ENCODE measurements at places on chromosomes 4 and X.
A peak's percentile ranks its signal among the peaks of the same experiment; 100 is the strongest.

GRCh38 chrX:71081330-71082123 is 13.4 kb upstream of the SNX12 start:
- DNase-seq = no peak

GRCh38 chr4:95186666-95187065 is 362.1 kb downstream of the UNC5C start:
- DNase-seq = no peak

DNA sequence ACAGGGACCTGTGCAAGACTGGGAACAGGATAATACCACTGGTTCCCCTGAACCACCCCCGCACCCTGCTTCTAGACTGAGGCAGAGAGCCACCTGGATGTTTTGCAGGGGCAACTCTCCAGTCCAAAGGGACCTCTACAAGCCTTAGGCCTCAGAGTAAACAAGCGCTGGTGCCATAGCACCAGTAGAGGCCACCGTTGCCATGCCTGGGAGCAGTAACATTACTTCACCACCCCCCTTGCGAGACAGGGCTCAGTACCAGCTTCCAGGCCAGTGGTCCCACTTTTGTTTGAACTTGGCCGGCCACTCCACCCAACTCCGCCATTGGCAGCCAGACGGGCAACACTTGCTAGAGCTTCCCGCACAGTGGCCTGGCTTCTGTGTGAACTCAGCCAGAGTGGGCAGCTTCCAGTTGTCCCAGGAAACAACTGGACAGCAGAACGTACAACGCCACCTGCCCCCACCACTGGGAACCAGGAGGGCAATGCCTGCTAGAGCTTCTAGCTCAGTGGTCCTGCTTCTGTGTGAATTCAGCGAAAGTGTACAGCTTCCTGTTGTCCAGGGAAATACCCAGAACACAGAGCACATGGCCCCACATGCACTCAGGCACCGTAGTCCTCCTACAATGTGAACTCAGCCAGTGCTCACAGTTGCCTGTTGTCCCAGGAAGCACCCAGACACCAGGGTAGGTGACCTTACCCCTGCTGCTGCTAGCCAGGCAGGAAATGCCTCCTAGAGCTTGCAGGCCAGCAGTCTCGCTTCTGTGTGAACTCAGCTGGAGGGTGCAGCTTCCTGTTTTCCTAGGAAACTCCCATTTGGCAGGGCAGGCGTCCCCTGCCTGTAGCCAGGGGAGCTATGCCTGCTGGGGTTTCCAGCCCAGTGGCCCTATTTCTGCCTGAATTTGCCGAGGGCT is 39.9 kb upstream of the PCDH19 start:
- no peak for DNase-seq

DNA sequence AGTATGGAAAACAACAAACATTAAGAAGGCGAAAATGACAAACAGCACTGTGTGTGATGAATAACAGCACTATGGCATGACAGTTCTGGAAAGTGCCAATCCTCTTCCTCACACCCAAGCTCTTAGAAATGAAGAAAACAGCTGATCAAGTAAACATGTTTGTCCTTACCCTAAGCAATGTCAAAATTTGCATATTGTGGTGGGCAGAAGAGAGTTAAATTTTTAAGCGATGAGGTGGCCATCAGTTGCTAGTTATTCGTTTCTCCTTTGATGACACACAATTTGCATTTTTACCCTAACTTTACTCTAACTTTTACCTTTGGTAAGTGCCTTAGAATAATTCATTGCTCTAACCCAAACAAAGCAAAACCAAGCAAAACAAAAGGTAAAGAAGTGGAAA is 8.8 kb downstream of the PROM1 start:
- DNase-seq = no peak

DNA sequence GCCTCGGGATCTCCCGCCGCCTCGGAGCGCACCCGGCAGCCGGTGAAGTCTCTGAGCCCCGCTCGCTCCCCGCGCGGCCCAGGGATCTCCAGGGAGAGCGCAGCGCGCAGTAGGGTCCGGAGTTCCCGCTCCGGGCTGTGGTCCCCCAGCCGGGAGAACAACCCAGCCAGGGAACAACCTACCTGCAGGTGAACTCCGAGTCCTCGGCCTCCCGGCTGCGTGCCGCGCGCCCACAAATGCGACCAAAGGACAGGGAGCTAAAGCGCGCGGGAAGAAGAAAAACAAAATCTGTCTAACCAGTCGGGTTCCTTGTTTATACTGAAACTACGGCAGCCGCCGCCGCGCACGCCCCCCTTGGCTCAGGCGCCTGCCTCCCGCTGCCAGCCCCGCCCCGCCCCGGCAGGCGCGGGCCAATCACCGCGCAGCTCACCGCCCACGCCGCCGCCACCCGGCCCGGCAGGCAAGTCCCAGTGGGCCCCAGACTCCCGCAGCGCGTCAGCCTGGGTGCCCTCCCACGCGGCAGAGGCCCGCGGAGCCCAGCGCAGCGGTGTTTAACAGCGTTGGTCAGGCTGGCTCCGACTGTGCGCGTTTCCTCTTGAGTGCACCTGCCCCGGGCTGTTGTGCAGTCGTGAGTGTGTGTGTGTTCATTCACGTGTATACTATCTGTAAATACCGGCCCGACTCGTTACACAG is at the start of gene RASGEF1B:
Gene RASGEF1B (minus strand): TSS at position 320 of the 693 bp plus-strand sequence. CDS start 12,399 bp downstream, outside the sequence.
- DNase-seq = no peak

DNA sequence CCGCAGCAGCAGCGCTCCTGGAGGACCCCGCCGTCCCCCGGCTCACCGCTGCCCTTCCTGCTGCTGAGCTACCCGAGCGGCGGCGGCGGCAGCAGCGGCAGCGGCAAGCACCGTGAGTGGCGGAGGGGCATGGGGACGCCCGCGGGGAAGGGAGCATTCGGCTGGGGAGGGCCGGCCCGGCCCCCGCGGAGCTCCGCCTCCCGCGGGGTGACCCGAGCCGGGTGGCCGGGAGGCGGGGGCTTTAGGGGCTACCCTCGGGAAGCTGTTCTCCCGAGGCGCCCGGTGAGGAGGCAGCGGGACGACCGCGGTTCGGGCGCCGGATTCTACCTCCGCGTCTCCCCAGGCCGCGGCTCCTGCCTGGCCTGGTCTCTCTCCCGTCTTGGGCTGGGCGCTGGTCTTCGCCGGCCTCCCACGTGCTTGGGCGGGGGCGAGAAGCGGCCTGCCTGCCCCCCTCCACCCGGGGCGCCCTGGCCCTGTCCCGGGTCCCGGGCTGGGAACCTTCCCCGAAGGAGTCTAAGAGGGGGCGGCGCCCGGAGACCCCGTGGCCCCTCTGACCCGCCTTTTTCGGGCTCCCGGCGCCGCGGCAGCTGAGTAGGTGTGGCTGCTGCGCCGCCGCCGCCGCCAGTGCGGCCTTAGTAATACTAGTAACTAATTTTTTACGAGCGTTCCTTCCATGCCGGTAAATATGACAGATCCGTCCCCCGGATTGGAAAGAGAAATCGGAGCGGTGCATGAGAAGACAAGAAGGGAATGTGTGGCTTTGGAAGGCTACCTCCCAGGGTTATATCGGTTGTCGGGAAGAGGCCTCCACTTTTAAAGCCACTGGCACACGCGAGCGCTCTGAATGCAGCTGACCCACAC is 16.4 kb upstream of the RUFY3 start:
- DNase-seq = peak; percentile 85

- DNase-seq = no peak
Observed at GRCh38 chr4:41366911-41367517, 110.3 kb downstream of the UCHL1 start.

- no peak for DNase-seq
Observed at GRCh38 chrX:20394451-20394850, 127.7 kb upstream of the RPS6KA3 start.

- DNase-seq = no peak
Observed at GRCh38 chr4:114040319-114041116, 61.1 kb upstream of the ARSJ start.

DNA sequence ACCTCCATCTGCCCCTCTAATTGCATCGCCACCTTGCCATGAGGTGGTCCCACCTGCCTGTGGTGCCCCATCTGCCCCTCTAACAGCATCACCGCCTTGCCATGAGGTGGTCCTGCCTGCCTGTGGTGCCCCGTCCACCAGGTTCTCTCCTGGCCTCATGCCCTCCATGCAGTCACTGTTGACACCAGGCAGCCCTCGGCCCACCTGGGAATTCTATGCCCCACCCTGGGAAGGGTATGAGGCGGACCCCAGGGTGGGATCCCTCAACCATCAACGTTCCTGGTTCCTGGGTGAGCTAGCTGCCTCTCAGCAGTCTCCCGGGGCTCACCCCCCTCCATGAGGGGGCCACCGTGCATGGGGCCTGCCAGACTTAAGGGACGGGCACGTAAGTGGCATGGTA is 38.9 kb downstream of the ACOX3 start:
- no peak for DNase-seq

DNA sequence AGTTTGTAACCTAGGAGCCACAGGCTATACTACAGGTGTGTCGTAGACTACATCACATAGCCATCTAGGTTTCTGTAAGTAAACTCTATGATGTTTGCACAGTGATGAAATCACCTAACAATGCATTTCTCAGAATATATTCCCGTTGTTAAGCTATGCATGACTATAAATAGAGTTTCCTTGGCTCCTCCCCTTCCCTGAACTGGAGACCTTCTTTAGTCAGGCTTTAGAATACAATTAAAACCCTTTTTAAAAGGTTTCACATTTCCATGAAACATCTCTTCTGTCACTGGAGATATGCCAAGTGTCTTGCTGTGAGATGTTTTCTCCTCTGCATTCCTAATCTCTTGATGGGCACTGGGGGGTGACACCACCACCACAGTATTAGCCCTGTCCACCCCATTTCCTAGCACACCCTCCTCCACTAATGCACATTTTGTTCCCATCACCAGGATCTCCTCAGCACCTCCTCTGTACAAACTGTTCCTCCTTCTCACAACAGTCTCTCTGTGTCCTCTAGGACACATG is 334.6 kb upstream of the CPEB2 start:
- DNase-seq = no peak

DNA sequence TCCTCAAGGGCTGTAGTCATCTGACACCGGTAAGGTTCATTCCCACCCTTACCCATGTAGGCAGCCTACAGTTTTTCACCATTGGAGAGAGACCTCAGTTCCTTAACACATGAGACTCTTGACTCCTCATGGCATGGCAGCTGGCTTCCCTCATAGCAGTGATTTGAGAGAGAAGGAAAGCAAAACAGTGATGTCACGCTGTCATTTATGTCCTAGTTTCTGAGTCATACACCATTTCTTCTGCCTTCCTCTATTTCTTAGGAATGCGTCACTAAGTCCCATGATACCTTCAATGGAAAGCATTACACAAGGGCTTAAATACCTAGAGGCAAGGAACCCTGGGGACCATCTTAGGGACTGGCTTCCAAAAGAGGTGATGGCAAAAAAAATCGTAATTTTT is 226.1 kb downstream of the SPCS3 start:
- DNase-seq = no peak

DNA sequence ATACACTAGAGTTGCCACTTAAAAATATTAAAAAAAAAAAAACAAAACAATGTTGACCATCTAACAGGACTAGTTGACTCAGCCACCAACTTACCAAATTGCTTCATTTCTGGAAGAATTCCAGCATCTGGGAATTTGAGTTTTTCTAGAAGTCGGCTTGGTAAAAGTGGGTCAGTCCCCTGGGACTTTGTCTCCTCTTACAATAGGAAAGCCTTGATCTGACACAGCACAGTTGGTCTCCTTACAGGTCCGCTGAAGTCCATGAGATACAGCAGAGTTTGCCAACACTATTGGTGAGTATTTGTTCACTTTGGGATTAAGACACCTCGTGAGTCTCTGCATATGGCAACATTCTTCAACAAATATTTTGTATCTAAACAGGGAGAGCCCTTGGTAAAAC is 18.2 kb upstream of the DDIT4L start:
- no peak for DNase-seq

GRCh38 chr4:48341776-48342605 is 662 bp downstream of the SLAIN2 start:
- DNase-seq = no peak

DNA sequence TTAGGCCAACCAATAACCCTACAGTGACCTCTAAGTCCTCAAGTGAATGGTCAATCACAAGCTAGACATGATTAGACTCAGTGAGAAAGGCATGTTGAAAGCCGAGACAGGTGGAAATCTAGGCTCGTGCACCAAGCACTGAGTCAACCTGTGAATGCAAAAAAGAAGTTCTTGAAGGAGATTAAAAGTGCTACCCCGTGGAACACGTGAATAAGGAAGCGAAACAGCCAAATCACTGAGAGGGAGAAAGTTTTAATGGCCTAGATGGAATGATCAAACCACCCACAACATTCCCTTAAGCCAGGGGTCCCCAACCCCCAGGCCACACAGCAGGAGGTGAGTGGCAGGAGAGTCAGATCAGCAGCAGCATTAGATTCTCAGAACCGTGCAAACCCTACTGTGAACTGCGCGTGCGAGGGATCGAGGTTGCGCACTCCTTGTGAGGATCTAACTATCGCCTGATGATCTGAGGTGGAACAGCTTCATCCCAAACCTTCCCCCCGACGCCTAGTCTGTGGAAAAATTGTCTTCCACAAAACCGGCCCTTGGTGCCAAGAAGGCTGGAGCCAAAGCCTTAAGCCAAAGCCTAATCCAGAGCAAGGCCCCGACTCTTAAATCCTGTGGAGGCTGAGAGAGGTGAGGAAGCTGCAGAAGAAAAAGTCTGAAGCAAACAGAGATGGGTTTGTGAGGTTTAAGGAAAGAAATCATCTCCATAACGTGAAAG is 19.5 kb upstream of the PDE6B start:
- DNase-seq = no peak

GRCh38 chr4:174672276-174672675 is 150.0 kb upstream of the HPGD start:
- DNase-seq = no peak

DNA sequence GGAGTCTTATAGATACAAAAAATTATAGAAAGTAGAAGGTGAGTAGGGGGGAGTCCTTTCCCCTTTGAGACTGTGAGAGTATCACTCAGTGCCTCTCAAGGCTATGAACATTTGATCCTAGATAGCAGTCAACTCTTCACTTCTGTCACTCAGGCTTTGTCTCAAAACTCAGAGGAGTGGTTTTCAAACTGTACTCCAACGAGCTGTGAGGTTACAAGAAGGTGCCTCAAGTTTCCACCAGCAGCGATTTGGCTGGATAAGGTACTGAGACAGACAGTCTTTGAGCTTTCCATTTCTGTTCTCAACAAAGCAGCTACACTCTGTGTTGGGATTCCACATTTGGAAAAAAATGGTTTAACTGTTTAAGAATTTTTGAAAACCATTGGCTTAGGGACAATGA is 48.0 kb upstream of the NDST3 start:
- no peak for DNase-seq

DNA sequence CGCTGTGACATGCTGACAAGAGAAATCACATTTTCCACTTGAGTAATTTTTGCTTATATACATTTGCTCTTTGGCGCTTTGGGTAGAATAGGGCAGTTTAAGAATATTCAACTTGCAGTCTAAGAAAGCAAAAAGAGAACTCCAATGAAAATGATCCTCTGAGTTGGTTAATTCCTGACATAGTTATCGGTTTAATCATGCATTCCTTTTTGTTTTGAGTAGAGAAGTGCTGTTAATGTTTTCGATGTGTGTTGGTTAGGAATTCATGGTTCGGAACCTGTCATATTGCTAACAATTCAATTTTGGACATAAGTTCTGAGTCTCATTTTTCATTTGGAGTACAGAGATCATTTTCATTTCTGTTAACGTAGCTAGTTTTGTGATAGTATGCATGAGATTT is 700.6 kb upstream of the PITX2 start:
- DNase-seq = peak; percentile 37

All from AG09309 (cell line).